Stimulated activated CD8-positive, alpha-beta memory T cell treated with anti-CD3 and anti-CD28 coated beads, Interleukin-4, amount 100 ng/mL, for 4 hours (primary cell): ENCODE measurements at places on chromosomes 2 and 18.

DNA sequence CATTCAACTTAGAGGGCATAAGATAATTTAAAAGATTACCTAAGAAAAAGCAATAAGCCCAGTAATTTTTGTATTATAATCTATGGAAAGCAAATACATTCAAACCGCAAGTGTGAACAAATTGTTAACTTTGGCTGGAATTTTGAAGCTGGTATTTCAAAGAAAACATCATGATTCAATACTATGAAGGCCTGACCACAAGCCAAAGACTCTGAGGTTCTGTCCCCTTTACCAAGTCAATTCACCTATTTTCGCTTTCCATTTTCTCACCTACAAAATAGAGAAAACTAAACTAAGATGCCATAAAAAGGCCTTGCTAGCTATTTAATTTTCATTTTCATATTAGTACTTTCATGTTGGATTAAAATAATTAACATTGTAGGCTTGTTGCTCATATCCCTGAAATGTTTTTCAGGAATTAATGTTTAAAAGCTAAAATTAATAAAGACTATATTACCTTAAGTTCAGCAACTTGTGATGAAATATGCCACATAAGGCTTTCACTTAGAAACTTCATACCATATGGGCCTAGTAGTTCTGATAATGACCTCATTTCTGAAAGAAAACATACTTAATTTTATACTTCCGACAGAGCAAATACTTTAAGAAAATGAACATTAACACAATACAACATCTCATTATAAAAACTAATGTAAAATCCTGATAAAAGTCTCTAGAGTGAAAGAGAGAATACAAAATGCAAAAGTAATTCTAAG, 85.7 kb upstream of the FRZB start:
- no peak for DNase-seq

- DNase-seq = no peak
These were observed 217.7 kb upstream of the SMAD7 start for GRCh38 chr18:49168281-49168985.

GRCh38 chr2:230762317-230762896, 49.8 kb downstream of the CAB39 start:
- DNase-seq = peak; percentile 6

DNA sequence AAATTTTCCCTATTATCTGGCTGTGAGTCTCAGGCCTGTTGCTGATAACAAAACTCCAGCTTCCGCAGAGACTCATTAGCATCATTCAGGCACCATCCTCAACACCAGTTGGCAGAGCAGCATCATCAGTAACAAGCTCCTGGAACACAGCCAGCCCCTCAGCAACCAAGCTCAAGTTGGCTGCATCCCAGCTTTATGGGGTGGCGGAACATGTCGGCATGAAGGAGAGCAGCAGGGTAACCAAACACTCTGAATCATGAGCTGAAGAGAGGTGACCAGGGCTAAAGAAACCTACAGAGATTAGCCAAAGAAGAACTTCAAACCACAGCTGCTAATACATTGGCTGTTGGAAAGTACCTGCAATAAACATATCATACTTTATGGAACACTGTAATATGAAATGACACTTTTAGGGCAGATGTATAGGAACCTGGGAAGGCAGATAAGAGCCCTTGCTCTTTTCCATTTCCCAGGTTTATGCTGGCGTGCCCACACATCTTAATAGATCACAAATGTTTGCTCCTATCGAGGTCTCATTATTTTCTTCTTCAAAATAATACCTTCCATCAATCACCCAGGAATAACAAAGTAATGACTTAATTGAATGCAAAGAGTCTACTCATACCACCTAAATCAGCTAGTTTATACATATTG, 63.8 kb downstream of the PDE11A start:
- no peak for DNase-seq

DNA sequence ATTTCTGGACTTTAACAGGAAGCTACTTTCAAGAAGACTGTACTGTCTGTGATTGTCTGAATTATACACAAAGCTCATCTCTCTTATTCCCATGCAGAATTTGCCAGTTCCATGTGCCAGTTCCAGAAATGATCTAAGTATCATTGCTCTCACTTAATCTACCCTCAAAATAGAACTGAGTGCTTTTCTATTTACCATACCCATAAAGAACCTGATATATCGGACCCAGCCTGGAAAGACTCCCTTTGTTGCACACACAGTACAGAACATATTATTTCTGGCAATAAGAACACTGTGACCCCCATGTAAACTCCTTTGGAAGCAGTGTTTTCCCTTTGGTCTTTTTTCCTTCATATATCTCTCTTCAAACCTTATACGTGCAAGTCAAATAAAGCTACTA, 102.3 kb upstream of the TTN start:
- no peak for DNase-seq

DNA sequence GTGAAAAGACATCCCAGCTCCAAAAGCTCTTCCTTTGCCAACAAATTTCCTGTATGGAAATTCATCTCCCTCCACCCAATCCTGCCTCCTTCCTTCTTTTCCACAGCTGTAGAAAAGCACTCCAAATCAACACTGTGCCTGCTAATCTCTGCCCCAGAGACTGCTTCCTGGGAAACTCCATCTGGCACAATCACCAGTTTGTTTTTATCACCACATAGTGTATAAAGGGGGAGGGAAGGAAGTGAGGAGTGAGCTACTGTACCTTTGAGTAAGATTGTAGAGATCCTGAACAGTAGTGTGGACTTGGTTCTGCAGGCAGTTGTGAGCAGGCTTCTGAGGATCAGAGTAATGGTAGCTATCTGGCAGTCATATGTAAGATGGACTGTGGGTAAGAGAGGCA, 14.7 kb upstream of the FAM237A start:
- DNase-seq = no peak

DNA sequence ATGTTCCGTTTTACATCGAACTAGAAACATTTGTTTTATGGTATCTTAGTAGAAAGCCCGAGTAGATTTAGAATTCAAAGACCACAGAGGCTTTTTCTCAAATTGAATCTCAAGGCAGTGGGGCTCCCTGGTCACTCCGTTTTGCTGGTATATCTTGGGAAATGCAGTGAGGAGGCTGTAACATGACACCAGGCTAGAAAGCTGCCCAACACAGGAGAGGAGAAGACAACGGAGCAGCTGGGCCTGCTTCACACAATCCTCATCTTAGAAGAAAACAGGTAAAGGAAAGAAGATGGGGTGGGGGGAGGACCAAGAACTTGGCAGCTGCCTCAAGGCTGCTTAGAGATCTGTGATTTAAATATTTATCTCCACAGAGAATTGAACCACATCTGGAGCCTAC, 38.3 kb upstream of the EPB41L3 start:
- DNase-seq = no peak

DNA sequence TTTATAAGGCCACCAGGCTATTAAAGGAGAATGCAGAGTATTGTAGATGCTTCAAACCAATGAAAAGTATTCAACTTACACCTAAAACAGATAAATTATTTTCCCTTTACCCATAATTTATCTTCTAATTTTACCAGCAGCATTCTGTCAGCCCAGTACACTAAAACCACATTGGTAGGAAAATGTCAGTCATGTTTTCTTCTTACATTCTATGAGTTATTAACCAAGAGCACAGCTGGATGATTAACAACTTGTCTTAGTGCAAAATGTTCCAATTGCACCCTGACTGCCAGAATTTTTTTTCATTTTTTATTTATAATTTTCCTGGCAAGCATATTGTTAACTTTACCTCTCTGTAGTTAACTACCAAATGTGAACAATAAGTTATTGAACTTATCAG, 79.0 kb upstream of the WDR75 start:
- no peak for DNase-seq

GRCh38 chr2:206790311-206790935, 25.0 kb downstream of the FASTKD2 start:
- no peak for DNase-seq

GRCh38 chr18:62784338-62784965, 69.1 kb downstream of the PHLPP1 start:
- DNase-seq = no peak

- no peak for DNase-seq
These were observed 37.2 kb downstream of the FEZ2 start for GRCh38 chr2:36560726-36561125.

DNA sequence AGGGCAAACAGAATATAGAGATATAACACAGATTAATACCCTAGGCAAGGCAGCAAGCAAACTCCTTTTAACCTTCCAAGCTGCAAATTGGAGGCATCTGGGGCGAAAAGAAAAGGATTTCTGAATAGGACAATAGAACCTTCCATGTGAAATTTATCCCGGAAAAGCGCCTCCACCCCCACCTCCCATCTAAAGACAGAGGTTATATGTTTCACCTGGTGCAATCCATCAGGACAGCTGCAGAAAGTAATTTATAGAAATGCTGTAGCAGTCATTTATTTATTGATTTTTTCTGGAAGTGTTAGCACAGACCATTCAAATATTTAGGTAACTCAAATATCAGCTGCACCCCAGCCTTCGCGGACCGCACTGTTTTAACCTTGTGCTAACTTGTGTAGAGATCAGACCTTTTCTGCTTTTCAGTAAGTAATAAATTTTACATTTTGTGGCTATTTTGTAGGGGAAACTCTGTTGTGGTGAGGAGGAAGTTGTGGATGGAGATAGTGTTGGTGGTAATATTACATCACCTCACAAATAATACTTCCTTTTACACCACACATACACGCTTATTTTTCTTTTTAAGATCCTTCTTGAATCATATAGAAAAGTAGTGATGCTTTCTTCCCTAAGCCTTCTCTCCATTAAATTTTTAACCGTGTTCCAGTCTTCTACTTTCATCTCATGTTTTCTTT, 919.3 kb upstream of the CDH2 start:
- no peak for DNase-seq

DNA sequence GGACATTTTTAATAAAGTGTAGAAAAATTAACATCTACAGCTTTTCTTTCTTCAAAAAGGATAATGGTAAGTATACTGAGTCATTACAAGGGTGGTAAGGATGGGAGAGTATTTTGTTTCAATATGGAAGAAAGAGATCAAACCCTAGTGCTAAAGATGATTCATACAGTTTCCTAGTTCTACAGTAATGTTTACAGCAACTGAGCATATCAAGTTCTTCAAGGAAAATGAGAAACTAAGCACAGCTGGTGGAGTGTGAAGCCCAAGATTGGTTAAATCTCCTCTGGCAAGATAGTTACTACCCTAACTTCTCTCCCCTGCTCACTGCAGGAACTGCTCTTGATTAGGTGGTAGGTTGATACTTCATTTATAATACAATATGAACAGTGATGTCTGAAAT, 467.5 kb downstream of the XIRP2 start:
- no peak for DNase-seq

DNA sequence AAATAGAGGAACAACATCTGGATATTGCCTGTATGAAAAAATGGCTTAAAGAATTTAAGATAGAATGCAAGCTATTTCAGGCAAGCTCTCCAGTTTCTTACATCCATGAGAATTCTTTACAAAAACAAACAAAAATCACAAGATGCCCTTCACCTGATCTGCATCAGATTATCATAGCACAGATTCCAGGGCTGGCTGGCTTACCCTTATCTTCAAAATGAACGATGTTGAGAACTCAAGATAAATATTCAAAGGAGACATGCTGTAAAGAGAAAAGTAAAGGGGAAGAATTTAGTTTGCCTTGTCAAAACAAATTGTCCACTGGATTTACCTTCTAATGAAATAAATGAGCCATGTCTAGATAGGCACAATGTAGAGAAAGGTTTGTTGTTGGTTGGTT, 18.7 kb upstream of the SLC40A1 start:
- no peak for DNase-seq

GRCh38 chr2:15652801-15653200, 61.1 kb downstream of the DDX1 start:
- no peak for DNase-seq

DNA sequence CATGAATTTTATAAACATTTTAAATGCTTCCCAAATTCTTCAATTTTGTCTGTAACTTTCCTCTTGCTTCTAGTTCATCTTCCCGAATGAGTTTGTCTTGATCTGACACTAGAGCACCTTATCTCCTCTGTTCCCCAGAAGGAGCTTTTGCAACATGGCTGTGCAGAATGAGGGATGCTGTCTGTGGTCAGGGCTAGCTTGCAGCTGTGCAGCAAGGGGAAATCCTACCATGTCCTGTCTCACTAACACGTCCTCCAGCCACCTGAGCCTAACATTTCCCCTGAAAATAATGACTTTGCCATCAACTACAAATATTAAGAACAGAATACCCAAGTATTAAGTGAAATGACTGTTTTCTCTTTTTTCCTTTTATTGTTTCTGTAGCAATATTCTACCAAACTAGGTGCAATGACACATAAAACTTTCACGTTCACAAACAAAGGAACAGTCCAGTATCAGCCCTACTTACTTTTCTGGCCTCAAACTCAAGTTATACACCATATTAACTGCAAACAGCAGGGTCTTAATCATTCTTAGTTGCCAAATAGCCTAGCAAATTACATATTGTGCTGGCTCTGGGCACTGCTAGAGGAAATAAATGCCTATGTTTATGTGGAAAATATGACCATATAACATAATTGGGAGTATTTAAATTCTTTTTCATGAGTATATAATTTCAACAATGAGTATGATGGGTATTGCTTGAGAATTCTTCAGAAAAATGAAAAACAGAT, 423.3 kb downstream of the CMPK2 start:
- DNase-seq = no peak

DNA sequence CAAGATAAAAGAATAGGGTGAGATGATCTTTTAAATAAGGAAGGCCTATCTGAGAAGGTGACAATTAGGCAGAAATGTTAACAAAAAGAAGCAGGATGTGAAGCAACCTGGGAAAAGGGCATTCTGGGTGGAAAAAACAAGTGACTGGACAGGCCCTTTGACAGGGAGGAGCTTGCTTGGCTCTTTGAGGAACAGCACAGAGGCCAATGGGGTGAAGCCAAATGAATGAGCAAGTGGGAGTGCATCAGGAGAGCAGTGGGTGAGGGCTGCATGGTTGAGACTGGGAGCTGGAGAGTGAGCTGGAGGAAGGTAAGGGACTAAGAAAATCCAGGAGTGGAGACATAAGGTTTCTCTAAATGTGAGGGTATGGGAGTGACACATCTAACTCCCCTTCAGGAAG, 126.9 kb downstream of the TDRD15 start:
- DNase-seq = no peak

GRCh38 chr2:56127010-56127409, 56.8 kb upstream of the CCDC85A start:
- no peak for DNase-seq

GRCh38 chr2:88709181-88709631, 17.7 kb downstream of the RPIA start:
- no peak for DNase-seq

DNA sequence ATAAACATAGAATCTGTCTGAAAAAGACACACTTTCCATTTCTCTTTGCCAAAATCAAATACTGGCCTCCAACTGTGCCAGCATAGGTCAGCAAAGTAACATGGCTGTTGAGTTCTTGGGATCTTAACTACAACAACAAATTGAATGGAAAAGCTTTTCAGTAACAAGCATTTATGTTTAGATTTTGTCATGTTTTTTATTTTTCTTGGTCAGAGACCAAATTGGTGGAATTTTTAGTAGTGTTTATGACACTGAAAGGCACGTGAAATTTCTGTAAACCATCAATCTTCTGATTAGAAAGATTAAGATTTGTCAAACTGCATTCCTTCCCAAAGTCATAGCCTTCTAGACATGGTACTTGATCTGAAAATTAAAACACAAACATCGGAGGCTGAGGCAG, 77.6 kb downstream of the PDE1A start:
- no peak for DNase-seq
